Mesothelial cell of epicardium (in vitro differentiated cells): ENCODE measurements at places on chromosomes 3 and 15. TPM values are rescaled to one million over a fixed set of nuclear protein-coding genes. Genes with fewer than 3 reads are reported as not detected.
A peak's percentile ranks its signal among the peaks of the same experiment; 100 is the strongest.

Gene FGD5
- total RNA-seq = 3.2 to 3.5 TPM (median 3.4 TPM) in 3 replicates

Gene CCR3
- not detected in 3 replicates for total RNA-seq

GRCh38 chr3:53630547-53630946 lies 136.1 kb downstream of the CACNA1D start:
- DNase-seq = no peak

Gene FAM81A
- 0.92 to 1.0 TPM (median 0.97 TPM) in 3 replicates for total RNA-seq

DNA sequence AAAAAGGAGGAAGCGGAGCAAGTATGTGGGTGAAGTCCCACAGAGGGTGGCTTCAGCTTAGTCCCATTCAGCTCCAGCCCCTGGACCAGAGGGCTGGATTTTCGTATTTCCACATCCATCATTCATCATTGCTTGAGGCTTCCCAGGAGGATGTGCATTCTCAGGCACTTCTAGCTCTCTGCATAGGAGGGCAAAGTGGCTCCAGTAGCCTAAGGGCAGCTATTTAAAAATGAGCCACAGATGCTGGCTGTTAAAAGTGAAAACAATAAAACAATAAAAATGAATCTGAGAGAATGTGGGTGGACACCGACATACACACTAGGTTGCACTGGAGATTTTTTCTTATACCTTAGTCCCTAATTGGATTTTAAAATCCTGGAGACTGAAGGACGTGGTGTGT lies 629.2 kb upstream of the ZNF385D start:
- DNase-seq = no peak

- DNase-seq = no peak
Observed at GRCh38 chr3:194465920-194466570, 20.8 kb downstream of the ATP13A3 start.

DNA sequence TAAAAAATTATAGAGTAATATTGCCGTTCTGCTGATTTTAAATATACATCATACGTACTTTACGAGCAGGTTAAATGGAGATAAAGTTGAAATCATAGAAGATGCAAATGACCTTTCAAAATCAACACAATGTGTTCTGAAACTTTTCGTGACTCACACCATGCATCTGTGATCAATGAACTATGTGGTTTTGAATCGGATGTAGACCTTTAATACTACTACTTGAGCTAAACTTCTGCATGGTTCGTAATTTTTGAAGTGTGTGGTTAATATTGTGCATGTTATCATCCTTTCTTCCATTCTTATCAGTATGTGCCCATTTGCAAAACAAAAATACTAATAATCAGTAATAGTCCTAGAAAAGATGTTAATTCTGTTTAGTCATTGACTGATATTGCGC lies 58.9 kb downstream of the GASK1A start:
- no peak for DNase-seq

DNA sequence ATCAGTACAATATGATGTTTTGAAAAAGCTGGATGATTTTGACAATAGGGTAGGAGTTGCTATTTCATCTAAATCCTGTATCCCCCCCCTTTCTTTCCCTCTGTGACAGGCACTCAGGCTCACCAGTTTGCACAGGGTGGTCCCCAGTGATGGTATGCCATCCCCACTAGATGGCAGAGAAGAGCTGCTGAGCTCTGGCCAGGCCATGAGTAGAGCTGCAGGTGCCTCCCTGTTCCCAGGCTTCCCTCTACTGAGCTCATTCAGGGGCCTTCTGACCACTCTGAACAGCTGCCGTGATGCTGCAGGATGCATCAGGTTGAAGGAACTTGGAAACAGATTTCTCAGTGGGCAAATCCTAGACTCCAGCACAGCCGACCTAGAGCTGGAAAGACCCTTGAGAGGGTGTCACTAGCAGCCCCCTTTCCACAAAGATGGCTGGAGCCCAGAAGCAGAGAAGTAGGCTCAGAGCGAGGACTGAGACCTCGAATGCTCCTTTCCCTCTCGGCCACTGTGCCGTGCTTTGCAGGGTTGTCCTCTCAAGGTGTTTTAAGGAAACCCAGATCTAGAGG lies 45.1 kb downstream of the EFCAB12 start:
- peak; percentile 50 for DNase-seq

DNA sequence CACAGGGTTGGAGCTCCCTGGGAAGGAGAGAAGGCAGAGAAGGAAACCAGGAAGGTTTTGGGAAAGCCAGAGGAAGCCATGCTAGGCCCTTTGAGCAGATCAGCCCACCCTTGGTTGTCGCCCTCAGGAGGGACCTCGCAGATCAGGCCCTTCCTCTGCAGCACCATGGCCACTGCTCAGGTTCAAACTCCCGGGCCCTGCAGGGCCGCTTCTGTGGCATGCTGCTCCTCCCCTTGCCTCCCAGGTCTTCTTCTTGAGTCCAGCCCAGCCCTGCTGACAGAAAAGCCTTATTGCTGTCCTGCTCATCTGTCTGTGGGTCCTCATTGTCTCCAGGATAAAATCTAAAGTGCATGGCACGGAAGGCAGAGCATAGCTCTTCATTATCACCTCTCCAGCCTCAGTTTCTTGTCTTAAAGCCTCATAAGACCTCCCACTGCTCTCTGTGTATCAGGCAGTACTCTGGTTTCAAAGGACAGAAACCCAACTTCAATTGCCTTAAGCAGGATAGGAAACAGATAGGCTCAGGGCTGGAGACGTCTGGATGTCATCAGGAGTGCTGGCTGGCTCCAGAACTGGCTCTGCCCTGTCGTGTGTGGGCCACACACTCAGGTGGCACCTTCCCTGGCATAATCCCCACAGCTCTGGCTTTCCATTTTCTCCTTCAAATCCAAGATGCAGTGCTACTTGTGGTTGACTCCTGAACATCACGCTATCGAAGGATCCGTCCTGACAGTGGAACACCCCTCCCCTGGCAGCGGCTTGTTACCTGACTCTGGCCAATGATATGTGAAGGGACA lies 118.5 kb downstream of the EEFSEC start:
- no peak for DNase-seq

DNA sequence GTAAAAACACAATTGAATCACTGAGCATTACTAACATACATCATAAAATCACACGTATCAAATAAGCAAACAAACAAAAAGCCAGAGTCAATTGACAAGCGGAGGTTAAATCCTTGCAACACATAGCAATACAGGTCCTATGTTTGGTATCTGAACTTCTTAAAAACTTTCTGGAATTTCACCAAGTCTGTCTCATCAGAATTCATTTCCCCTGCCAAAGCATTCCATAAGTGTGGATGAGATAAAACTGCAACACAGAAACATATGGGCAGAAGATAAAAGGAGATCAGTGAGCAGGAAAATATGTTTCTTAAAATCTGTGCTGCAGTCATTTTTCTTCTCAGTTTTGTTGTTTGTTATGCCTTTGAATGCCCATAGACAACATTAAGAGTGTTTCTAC lies 1155.5 kb downstream of the TBL1XR1 start:
- no peak for DNase-seq

Gene ADAMTSL3
- total RNA-seq = 13.2 to 14.3 TPM (median 13.9 TPM) in 3 replicates

GRCh38 chr3:12588039-12589009 lies 31.4 kb downstream of the MKRN2 start:
- no peak for DNase-seq

- no peak for DNase-seq
Observed at GRCh38 chr3:37400945-37401344, 226.6 kb upstream of the LRRFIP2 start.

Gene PPP1R2
- total RNA-seq = 27.4 to 31.3 TPM (median 30.2 TPM) in 3 replicates

GRCh38 chr3:98766924-98767323 lies 3.8 kb downstream of the ST3GAL6 start:
- no peak for DNase-seq

Gene SLC51A
- 0.57 to 0.80 TPM in 2 of 3 replicates, not detected in the other for total RNA-seq

DNA sequence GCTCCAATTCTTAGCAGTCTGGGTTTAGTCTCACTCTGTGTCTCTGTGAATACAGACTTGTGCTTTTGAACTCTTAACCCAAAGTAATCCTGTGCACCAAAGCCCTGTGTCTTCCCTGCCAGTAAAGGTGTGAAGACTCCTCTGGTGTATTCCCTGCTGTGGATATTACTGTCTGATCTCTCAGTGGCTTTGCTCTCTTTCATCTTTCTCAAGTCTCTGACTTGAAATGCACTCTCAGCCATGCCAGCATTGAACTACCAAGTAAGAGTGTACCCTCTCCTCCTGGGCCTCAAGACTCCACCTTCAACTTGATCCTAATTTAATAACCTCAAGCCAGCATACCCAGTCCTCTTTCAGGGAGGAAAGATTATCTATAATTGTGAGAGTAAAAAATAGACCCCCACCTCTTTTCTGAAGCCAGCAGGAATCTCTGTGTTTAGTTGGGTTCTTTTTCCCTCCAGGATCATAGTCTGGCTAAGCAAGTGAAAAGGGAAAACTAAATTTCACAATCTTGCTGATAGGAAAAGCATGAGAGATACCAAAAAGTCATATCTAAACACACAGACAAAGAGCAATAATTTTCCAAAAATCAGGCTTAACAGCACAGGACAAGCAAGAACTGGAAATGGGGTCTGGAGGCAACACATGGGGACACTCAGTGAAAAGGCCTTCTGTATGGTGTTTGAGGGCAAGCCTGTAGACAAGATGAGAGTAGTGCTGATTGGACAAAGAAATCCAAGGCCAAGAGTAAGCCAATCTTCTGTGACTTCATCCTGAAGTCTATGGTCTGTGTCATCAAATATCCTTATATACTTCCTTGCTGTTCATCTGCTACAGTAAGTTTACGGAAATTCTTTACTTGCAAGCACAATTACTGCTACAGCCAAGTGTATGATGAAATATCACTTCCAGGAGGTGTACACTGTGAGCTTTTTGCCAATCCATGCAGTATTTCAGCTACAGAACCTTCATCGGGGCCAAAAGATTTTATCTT lies 296.1 kb upstream of the TGFBR2 start:
- DNase-seq = no peak

GRCh38 chr3:49703443-49703927 lies 14.1 kb downstream of the RNF123 start:
- DNase-seq = peak; percentile 63

Gene FAN1
- total RNA-seq = 27.0 to 32.3 TPM (median 28.0 TPM) in 3 replicates

GRCh38 chr3:116337229-116337628 lies 108.1 kb downstream of the LSAMP start:
- no peak for DNase-seq

GRCh38 chr3:191775451-191776233 lies 314.7 kb downstream of the PYDC2 start:
- DNase-seq = no peak

- DNase-seq = no peak
Observed at GRCh38 chr3:52104684-52105640, 48.6 kb upstream of the DUSP7 start.

GRCh38 chr3:115833074-115833473 lies 209.8 kb downstream of the GAP43 start:
- DNase-seq = no peak

- no peak for DNase-seq
Observed at GRCh38 chr3:98612996-98613517, 19.6 kb upstream of the CPOX start.

Gene LRRN1
- total RNA-seq = 59.1 to 63.8 TPM (median 60.2 TPM) in 3 replicates

DNA sequence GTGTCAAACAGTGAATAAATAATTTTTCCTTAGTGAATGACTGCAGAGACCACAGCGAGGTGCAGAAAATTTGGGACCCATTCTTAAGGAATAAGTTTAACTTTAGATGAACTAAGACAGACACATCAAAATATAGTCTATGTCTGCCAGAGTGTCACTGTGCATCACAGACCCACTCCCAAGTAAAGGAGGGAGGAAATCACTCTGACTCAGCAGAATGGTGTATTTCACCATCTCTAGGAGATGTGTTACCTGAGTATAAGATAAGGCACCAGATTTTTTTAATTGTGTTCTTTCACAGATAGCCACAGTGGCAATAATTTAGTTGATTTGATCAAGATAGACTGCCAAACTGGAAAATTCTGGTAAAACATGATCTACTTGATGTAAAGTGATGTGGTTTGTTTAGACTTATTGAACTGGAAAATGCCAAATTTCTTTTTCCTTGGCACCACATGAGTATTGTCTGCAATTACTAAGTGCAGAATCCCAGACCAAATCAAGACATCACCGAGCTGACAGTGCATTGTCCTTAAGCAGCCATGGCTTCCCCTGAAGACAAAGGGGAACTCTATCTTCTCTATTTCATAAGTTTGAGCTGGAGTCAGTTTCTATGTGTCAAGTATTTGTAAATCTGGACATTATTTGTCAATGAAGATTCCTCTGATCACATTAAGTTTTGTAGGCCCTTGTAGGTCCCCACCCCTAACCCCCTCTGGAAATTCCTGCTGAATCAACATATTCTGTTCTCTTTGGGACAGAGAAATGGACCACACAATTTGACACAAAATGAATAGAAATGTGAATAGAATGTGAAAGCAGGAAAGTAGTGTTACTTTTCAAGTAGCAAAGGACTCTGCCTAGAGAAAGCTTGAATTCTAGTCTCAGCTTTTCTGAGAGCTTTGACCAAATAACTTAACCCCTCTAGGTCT lies 47.6 kb downstream of the TIPARP start:
- no peak for DNase-seq

Gene ZSCAN29
- total RNA-seq = 32.1 to 35.5 TPM (median 33.7 TPM) in 3 replicates

Gene SAMD7
- not detected in 3 replicates for total RNA-seq

- DNase-seq = no peak
Observed at GRCh38 chr3:182487143-182487542, 306.2 kb upstream of the ATP11B start.

DNA sequence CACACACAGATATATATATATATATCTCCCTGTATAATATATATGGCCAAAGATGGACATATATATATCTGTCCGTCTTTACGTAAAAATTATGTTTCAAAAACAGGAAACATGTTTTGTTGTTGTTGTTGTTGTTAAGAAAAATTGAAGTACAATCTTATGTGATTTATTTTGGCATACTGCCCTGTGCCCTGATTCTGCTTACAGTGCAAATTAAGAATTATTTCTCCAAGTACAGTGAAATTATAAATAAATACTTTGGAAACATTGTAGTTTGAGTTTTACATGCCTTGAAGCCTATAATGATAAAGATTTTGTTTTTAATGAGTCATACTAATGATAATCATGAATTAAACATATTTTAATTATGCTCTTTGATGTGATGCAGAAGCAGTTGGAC lies 994.9 kb downstream of the DIPK2A start:
- DNase-seq = no peak

DNA sequence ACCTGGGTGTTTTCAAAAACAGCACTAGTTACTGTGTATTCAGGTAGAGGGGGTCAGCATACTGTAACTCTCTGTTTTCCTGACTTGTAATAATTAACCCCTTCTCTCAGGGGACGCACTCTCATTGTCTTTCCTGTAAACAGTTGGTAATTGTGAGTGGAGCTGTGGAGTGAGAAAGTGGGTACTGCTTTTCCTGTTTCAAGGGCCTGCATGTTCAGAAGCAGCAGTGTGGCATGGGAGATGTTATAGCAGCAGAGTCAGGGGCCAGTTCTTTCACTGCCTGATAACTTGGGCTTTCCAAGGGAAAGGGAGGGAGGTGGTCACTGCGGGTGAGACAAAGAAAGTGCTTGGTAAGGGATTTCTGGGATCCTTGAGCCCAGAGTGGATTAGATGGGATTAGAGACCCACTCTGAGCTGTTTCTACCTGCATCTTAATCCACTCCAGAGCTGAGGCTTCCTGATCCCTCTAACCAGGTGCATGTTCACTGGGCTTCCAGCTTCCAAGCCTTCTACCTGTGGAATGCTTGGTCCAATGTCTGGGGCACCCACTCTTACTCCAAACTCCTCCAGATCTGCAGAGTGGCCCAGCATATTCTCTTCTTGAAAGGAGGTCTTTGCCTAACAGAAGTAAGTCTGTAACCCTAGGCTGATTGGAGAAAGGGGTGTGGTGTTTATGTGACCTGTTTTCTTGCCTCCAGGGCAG lies 105.2 kb downstream of the RPLP1 start:
- no peak for DNase-seq

Gene ATP13A5
- total RNA-seq = not detected in 3 replicates

- DNase-seq = no peak
Observed at GRCh38 chr3:13709706-13710105, 160.8 kb downstream of the FBLN2 start.
